Aortic smooth muscle cell (primary cell): ENCODE measurements at places on chromosomes 5 and 9. TPM values are rescaled to one million over a fixed set of nuclear protein-coding genes. Genes with fewer than 3 reads are reported as not detected.

Gene SURF1
- 22.7 and 36.2 TPM in 2 replicates for total RNA-seq

Gene SMIM32
- total RNA-seq = not detected in 2 replicates

Gene DRD1
- 0.12 and 0.53 TPM in 2 replicates for total RNA-seq

Gene IFNA13
- total RNA-seq = not detected in 2 replicates

Gene ATP10B
- not detected in 2 replicates for total RNA-seq

Gene GAS1
- total RNA-seq = 5.5 and 5.7 TPM in 2 replicates
